ENCODE measurements at places on chromosomes 5 and 9. TPM values are rescaled to one million over a fixed set of nuclear protein-coding genes. Genes with fewer than 3 reads are reported as not detected.

- DNase-seq = no peak
Measured at GRCh38 chr5:169842699-169843098, 137.6 kb downstream of the INSYN2B start.

DNA sequence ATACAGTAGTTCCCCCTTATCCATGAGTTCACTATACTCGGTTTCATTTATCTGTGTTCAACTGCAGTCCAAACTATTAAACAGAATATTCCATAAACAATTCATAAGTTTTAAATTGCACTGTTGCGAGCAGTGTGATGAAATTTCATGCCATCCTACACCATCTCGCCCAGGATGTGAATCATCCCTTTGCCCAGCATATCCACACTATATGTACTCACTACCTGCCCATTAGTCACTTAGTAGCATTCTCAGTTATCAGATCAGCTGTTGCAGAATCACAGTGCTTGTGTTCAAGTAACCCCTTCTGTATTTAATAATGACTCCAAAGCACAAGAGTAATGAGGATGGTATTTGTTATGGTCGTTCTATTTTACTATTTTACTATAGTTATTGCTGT is 51.5 kb downstream of the SHOC1 start:
- no peak for DNase-seq

DNA sequence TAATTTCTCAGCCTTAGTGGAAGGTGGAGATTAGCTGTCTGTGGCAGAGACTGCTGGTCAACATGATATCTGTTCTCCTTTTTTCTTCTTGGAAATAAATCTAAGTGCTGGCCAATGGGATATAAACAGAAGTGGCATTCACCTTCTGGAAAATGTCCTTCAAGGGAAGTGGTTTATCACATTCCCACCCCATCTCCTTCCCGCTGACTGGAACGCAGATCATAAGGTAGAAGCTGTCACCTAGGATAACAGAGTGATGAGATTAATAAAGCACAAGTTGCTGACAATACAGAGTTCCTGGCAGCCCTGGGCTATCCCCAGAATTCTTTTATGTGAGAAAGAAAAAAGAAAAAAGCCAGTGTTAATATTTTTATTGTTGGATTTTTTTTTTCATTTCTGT is 109.7 kb upstream of the OSMR start:
- DNase-seq = no peak

The PCDHB13 gene
- 2.5 TPM for total RNA-seq

The PTGR1 gene
- 50.2 TPM for total RNA-seq

The SKP1 gene
- 506 TPM for total RNA-seq

The MYMK gene
- not detected for total RNA-seq
